ENCODE measurements at places on chromosomes 3 and 15.

GRCh38 chr3:123229145-123229544, 27.4 kb downstream of the SEC22A start:
- no peak for DNase-seq

- DNase-seq: no peak
Measured at GRCh38 chr3:149934524-149934923, 36.2 kb downstream of the PFN2 start.

- DNase-seq: no peak
Measured at GRCh38 chr3:140704733-140705132, 26.9 kb downstream of the TRIM42 start.

DNA sequence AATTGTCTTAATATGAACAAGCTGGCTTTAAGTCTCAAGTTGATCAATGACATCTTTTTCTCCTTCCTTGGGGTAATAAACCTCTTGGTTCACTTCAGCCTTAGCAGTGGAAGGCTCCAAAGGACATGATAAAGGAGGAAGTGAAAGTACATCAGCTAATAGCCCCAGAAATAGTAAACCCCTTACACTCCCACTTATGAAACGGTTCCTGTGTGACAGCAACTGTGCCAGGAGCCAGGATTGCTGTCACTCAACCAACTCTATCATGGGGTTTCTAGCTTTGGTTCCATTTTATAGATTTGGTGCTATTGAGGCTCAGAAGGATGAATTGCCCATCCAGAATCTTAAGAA, 216.7 kb downstream of the ABHD5 start:
- DNase-seq: no peak

- no peak for DNase-seq
Measured at GRCh38 chr15:81146006-81146405, 11.9 kb downstream of the CFAP161 start.

Data from activated T-cell treated with anti-CD3 and anti-CD28 coated beads, Interleukin-2, amount 50 U/mL, for 4 hours (primary cell).